Bronchial epithelial cell (primary cell): ENCODE measurements at places on chromosomes 12 and 14.

- no peak for DNase-seq
Observed at GRCh38 chr14:96951511-96951910, 154.3 kb downstream of the VRK1 start.

DNA sequence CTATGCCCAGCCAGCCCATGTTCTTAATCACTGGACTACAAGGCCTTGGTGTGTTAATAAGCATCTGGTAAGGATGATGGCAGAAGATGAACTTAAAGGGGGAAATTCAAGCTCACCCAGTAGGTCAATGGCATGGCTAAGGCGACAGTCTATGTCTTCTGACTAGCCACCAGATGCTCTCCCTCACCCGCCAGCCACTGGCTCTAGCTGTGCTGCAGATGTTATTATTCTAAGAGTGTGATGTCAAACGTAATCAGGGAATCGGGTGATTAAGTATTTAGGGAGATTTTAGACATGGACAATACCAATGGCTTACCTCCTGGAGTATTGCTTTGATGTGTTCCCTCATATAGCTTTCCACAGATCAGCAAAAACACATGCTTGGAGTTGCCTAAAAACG lies 39.2 kb upstream of the MAX start:
- DNase-seq, result no peak

DNA sequence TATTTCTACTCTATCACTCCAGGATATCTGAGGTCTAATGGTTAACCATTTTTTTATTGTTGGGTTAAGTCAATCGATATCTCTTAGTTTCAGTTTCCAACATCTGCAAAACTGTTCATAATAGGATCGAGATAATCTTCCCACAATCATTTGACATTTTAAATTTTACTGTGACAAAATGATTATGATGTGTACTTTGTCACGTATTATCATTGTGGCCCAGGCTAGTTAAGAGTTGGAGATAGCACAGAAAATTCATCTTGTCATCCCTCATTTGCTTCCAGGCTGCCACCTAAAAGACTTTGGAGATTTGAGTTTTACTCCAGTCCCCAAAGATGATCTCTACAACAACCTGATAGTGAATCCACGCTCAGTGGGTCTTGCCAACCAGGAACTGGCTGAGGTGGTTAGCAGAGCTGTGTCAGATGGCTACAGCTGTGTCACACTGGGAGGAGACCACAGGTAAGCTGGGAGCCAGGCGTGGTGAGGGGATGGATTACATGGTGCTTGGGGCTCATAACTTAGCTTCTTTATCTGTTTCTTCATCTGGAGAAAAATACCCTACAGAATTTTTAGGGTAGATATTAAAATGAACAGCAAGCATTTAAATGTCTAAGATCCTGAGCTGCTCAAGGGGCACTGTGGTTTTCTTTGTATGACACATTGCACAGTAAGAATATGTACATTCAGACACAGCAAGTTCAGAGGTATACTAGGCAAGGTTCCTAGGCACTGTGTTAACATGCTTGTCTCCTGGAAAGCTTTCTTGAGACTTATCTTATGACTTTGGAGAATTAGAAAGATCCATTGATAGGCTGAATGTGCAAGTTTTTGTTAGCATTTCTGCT lies 22.4 kb downstream of the ARG2 start:
- no peak for DNase-seq

GRCh38 chr12:64412459-64412858 lies 8.3 kb downstream of the XPOT start:
- no peak for DNase-seq

DNA sequence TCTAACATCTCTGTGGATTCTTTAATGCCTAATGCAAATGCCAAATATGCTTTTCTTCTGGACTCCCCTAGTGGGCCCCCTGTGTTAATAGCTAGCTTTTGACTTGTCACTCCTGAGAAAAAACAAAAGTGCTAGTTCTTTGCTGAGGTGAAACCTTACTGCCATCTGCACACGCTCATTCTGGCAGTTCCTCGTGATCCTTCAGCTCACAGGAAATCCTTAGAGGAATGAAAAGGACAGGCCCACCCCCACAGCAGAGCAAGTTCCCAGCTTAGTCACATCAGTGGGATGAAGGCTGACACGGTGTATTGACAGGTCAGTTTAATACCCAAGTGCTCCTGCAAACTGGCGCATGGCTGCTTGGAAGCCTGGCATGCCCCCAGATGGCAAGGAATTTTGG lies 165.1 kb upstream of the ATP2B1 start:
- DNase-seq, result peak; percentile 15

GRCh38 chr12:91043408-91043807 lies 14.4 kb downstream of the KERA start:
- no peak for DNase-seq

DNA sequence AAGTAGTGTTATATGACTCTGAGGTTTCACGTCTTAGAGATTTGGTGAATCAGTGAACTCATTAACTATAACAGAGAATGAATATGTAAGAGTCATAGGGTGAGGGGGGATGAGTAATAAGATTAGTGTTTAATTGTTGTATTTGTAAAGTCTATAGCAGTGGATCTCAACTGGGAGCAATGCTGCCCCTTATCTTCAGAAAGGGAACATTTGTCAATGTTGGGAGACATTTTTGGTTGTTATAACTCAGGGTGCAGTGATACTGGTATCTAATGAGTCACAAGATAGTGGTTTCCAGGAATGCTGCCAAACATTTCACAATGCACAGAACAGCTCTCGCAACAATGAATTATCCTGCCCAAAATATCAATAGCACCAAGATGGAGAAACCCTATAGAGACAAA lies 1193.7 kb downstream of the GALC start:
- peak; percentile 89 for DNase-seq

- DNase-seq, result no peak
Observed at GRCh38 chr12:108693751-108694150, 37.6 kb downstream of the CORO1C start.

DNA sequence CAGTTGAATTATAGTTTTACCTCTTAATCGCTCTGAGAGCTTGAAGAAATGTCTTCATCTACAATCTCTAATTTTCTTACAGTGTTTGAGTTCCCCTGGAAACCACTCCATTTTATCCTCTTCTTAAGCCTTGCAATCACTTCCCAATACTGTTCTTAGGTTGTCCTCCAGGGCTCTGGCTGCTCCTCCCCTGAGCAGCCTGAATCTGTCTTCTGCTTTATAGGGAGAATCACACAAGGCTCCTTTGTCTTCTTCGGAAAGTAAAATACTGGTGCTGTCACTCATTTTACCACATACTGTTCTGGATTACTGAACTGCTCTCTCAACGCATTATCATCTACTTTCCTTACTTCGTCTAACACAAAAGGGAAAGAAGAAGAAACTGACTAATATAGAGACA lies 133.7 kb downstream of the MDGA2 start:
- DNase-seq, result no peak

DNA sequence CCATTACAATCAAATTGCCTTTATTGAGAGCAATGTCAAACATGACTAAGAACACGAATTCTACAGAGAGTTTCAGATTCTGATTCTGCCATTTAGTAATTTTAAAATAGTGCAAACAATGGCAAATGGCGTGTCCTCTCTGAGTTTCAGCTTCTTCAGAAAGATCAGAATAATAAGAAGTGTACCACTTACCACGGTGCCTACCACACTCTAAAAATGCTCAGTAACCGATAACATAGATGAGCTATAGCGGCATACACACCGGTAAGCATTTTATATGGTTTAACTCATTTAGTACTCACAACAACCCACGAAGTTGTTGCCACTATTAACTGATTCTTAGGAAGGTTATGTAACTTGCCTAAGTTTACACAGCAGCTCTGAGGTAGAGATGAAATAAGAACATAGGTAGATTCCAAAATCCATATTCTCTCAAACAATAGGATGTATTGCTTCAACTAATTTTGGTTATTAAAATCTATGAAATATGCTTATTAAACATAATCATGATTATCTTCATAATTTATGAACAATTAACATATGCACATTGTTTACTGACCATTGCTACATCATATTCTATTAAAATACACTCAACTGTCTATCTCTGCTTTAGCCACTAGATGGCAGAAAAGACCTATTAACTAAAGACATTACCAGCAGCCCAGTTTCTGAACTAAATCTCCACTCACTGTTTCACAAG lies 38.3 kb downstream of the SLC6A15 start:
- peak; percentile 61 for DNase-seq

GRCh38 chr14:23639891-23640523 lies 3.8 kb downstream of the DHRS2 start:
- DNase-seq, result no peak

GRCh38 chr12:946631-947030 lies 2.9 kb downstream of the RAD52 start:
- DNase-seq, result peak; percentile 32

- no peak for DNase-seq
Observed at GRCh38 chr12:50520416-50521207, 15.8 kb downstream of the DIP2B start.

DNA sequence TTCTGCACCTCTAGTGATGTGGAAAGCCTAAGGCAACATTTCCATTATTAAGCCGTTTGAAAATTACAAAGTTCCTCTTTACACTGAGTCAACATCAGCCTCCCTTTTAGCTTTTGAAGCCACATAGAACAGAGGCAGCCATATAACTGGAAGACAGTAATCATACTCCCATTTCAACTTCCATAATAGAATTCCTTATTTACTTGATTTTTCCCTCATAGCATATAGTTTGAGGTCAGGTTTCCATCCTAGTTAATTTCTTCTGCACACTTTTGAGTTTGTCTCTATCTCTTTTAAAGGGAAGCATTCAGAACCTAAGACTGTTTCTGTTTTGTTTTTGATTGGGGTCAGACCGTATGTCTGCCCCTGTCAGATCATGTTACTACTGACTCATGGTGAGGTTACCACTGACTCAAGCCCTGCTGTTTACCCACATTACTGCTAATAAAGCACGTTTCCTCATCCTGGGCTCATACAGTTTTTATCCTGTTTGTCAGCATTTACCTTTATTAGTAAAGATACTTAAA lies 161.0 kb downstream of the SLC38A4 start:
- peak; percentile 98 for DNase-seq

GRCh38 chr14:64879635-64880220 lies at the start of gene SPTB:
Gene SPTB (minus strand): TSS chr14:64879907. CDS start chr14:64823094, 56,813 bp downstream.
- no peak for DNase-seq

GRCh38 chr12:52208424-52209165 lies 16.8 kb upstream of the KRT80 start:
- peak; percentile 67 for DNase-seq

DNA sequence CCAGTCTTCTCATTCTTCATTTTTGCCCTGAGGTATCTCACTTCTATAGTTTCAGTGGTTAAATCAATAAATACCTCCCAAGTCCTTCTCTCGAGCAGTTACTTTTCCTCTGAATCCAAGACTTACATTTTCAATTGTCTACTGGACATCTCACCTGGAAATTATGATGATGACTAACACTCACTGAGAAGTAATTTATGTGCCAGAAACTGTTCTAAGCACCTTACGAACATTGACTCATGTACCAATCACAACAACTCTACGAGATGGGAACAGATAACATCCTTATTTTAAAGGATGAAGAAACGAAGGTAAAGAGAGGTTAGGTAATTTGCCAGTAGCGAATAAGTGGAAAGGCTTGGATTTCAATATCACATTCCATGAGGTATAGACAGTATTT lies 94.1 kb downstream of the EML5 start:
- DNase-seq, result peak; percentile 96

DNA sequence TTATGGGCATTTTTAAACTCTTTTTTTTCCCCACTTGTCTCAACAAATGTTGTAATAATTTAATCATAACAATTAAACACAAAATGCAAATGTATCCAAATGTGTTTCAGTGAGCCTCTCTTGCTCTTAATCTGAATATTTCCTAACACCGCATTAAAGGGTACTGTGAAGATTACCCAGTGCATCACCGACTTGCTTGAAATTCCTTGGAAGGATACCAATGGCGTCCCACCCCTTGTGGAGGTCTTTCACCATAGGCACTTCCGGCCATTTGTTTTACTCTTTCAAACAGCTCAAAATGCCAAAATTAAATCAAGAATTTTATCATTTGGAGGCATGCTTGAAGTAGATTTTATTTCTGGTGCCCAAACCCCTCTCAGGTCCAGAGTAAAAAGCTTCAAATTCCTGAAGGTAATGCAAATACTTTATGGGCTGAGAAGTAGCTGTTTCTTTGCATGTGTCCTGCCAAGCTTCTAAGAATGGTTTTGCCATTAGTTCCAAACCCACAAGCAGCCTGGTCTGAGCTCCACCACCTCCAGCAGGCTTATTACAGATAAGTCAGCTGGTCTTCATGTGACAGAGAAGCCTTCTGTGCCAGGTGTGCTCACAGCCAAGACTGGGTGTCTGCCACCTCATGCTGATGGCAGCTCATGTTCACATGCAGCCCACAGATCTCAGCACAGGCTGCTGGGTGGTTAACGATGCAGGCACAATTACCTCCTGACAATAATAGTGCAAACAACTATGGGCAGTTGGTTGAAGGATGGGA lies 16.4 kb upstream of the NUDT4 start:
- peak; percentile 22 for DNase-seq

GRCh38 chr12:93043192-93043876 lies 114.2 kb upstream of the EEA1 start:
- DNase-seq, result no peak

DNA sequence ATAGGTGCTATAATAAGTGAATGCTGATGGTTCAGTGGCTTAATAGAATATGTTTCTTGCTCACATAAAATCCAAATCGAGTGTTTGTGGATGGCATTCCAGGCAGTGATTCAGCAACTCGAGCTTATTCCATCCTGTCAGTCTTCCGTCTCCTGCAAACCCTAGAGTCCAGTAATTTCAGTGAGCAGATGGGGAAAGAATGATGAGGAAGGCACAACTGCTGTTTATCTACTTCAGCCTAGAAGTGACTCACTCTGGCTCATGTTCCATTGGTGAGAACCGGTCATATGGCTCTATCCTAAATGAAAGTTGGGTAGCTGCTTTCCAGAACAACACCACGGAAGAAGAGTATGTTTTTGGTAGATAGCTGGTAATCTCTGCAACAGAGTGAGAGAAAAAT lies 421.8 kb upstream of the PDE3A start:
- peak; percentile 46 for DNase-seq

GRCh38 chr14:102095871-102096568 lies 9.2 kb upstream of the HSP90AA1 start:
- no peak for DNase-seq
